NCI-H524 treated with DMSO at 0.1 percent for 48 hours (cell line): ENCODE measurements at places on chromosomes 2 and 18.

DNA sequence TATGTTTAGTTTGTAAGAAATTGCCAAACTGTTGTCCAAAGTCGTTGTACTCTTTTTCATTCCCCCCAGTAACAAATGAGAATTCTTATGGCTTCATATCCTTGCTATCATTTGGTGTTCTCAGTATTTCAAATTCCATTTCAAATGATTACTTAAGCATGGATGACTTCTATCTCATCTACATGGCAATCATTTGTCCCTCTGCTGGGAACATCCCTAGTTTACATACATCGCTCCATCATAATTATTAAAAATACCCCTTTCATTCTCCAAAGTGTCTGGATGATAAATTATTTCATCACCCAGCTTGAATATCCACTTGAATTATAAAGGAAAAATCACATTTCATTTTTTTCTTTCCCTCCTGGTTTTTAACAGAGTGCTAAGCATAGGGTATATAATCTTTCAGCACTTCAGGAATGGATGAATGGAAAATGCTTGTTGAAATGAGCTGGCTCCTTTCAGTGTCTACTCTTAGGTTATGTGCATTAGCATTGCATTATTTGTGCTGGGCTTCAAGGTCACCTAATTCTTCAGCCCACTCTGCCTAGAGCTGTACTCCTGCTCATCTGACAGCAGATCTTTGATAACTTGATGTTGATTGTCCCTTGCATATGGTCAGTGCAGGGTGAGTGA lies 33.1 kb downstream of the XIRP2 start:
- no peak for DNase-seq

- DNase-seq = no peak
Observed at GRCh38 chr2:149076863-149077412, 38.4 kb downstream of the LYPD6B start.

- DNase-seq = no peak
Observed at GRCh38 chr2:23292024-23292423, 93.0 kb upstream of the KLHL29 start.

DNA sequence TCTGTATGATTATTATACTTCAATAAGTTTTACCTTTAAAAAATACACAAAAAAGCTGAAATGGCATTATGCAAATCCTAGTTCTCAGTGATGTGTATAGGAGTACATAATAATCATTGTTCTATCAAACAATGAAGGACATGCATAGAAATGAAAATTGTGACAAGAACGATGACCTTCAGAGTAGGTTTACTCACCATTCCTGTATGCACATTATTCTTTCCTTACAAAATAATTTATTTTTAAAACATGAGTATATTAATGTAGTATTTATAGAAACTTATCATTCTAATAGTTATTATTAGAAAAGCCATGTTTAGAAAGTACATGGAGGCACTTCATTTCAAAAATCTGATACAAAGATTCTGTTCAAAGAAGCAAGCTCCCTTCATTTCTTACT lies 32.7 kb upstream of the DPP4 start:
- no peak for DNase-seq

DNA sequence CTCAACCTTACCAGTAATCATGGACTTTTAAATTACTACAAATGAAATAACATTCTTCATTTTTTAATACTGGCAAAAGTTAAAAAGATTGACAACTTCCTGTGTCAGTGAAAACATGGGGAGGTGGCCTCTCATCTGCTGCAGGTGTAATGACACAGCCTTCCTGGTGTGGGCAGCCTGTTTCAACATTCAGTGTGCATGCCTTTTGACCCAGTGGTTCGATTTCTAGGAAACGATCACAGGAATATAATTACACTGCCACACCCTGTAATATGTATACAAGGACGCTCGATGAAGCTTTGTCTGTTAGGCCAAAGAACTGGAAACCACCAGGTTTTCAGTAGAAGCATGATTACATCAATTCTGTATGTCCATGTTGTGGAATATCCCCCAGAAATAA lies 68.7 kb downstream of the MTHFD2 start:
- no peak for DNase-seq

GRCh38 chr2:142673836-142674235 lies 203.6 kb upstream of the KYNU start:
- DNase-seq = peak; percentile 55

DNA sequence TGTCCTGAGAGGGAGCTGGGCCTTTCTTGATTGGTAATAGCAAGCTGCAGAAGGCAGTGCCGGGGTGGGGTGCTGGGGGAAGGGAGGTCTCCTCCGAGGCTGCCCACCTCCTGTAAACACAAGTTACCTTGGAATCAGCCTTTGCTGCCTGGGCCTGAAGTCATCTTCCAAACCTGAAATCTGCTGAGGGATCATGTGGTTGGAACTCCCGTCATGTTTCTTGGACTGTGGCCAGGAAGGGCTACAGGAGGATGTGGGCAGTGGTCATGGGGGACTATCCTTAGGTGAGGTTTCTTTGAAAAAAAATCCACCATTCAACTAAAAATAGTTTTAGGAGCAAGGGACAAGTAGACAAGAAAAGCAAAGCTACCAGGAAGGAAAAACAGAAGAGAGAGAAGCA lies 74.2 kb downstream of the CDK15 start:
- DNase-seq = no peak

GRCh38 chr2:172667581-172668325 lies 67.9 kb upstream of the RAPGEF4 start:
- DNase-seq = no peak

DNA sequence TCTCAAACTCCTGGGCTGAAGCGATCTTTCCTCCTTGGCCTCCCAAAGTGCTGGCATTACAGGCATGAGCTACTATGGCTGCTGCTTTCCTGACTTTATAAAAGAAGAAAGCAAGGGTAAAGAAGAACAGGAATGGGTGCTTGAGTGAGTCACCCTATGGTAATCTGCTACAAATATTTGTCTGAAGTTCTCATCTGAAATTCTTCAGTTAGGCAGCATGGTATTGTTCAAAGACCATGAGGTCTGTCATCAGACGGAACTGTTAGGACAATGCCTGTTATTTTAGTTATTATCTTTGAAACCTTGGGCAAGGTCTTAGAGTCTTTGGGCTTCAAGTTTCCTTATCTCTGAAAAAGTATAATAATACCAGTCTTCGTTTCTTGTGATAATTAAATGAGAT lies 695.8 kb downstream of the RNF144A start:
- DNase-seq = no peak

DNA sequence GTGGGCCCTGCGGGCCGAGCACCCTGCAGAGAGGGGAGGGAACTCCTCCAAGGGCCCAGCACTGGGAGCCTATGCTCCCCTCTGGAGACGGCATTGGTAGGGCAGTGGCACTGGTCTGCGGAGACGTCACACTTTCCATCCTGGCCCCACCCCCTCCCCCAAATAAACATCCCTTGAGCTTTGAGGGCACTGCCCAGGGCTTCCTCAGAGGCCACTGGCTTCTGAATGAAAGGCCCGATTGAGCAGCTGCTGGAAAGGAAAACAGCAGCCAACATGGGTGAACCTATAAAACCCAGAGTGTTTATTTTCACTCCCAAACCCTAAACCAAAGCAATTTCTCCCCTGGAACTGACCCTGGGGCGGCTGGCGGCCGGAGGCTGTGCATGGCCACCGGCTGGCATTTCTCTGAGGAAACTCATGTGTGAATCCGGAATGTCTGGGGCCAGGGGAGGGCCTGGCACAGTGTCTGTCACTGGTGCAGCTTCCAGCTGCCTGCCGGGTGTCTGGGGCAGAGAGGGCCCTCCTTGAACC lies 138.9 kb downstream of the DYSF start:
- no peak for DNase-seq

DNA sequence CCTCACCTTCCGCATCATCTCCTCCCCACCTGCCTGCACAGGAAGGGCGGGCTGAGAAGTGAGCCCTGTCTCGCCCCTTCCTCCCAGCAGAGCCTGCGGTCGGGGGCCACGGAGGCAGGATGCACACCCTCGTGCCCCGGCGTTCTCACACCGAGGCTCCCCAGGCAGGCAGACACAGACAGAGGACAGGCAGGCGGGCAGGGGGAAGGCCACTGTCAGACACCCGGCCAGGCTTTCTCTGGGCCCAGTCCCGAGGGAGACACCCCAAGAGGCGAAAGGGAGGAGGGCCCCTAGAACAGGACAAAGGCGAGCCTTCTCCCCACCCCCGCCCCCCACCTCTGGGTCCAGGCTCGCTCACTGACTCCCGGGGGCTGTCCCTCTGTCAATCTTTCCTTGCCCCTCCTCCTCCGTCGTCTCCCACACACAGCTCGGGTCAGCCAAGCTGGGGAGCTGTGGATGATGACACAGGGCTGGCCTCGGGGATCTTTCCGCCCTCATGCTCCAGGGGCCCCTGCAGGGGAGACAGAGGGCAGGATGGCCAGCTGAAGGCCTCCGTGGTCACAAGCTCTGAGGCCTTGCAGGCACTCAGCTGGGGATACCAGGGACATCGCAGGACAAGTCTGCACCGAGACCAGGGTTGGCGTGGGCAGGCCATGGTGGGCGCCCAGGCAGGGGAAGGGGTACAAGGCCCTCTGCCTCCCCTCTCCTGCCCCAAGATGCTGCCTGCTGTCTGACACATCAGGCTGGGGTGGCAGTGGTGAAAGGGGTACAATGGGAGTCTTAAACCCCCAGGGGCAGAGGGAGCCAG lies 24.9 kb downstream of the BIN1 start:
- DNase-seq = no peak

- no peak for DNase-seq
Observed at GRCh38 chr2:168514692-168515091, 58.6 kb downstream of the CERS6 start.

- no peak for DNase-seq
Observed at GRCh38 chr18:22517356-22517755, 99.6 kb upstream of the CTAGE1 start.

GRCh38 chr2:240791821-240792628 lies 28.0 kb downstream of the KIF1A start:
- no peak for DNase-seq

DNA sequence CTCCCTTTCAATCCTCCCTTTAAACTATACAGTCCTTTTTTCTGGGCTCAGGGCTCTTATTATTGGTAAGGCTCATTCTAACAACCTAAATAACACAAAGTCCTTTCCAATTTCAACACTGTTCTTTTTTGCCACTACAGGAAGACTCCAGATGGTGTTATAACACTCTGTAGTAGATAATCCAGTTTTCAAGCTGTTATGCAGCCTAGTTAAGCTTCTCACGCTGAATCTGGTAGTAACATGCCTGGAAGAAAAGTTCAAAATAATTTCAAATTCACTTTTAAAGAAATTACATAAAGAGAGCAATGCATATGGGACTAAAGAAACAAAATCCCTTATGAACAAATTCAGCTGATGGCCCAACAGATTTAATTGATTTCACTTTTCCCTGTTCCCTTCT lies 3.2 kb upstream of the MPP4 start:
- peak; percentile 55 for DNase-seq

DNA sequence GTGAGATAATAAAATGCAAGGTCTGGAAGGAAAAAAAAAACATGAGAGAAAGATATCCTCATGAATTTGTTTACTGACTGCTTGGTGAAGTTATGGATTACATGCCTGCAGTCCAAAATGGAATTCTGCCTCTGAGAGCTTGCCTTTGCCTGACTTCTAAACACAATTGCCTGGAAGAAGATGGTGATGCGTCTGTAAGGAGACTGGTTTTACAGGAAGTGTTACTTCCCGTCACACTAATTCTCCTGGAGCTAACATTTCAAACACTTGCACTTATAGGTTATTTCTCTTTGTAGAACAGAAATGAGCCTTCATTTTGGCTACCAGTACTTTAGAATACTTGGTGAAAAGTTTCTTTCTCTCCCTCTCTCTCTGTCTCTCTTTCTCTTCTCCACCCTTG lies 884.3 kb downstream of the TSN start:
- no peak for DNase-seq

DNA sequence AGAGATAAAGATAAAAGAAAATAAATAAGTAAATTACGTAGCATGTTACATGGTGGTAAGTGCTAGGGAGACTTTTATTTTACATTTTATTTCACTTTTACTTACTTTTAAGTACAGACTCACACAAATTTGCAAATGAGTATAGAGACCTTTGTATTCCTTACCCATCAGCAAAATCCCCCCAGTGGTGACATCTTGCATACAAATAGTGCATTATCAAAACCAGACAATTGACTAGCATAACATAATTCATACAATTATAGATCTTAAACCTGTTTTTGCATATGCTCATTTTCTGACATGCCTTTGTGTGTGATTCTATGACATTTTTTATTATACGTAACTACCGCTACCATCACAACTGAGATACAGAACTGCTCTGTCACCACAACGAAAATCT lies 1099.4 kb downstream of the DPP10 start:
- no peak for DNase-seq
